Activated CD8-positive, alpha-beta memory T cell treated with anti-CD3 and anti-CD28 coated beads for 1 hour (primary cell): ENCODE measurements at places on chromosomes 12 and 14.

DNA sequence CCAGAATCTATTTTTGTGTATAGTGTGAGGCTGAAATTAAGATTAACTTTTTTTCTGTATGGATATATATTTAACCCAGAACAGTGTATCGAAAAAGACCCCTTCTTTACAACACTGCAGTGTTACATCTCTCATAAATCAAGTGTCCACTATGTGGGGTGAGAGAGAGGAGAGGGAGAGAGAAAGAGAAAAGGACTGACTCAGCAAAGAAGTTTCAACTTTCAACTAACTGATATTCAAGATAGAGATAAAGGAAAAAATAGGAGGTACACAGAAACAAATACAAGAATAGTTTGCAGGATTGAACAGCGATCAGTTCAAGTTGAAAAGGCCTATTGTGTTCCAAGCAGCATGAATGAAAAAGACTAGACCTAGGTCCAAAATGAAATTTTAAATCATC is 126.7 kb upstream of the NEDD1 start:
- DNase-seq, result no peak

GRCh38 chr12:47102406-47102805 is 22.6 kb upstream of the AMIGO2 start:
- no peak for DNase-seq

DNA sequence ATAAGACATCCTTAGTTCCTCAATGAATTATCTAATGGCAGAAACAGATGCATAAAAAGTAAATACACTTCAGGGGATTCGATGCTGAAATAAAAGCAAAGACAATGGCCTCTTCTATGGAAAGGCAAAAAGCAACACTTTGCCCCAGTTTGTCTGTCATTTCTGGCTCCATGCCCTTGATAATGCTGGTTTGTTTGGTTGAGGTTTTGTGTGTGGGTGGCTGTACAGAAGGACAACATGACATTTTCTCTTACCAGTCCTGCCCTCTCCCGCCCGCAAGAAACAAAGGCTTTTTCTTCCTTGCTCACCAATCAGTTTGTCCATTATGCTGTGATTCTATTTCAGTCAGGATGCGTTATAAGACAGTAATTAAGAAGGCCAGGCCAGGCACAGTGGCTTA is 18.1 kb upstream of the WDR89 start:
- no peak for DNase-seq

- no peak for DNase-seq
Observed at GRCh38 chr14:101947577-101947903, 16.8 kb upstream of the DYNC1H1 start.

- DNase-seq, result no peak
Observed at GRCh38 chr12:3607821-3608220, 116.8 kb downstream of the PRMT8 start.

GRCh38 chr14:45364565-45365156 is 111.7 kb upstream of the MIS18BP1 start:
- DNase-seq, result no peak
